ENCODE measurements at places on chromosomes 2 and 18. TPM values are rescaled to one million over a fixed set of nuclear protein-coding genes. Genes with fewer than 3 reads are reported as not detected.

The ATG9A gene
- 34.6 TPM for total RNA-seq

The CYRIA gene
- 12.2 TPM for total RNA-seq

The CPS1 gene
- 3.0 TPM for total RNA-seq

The ALK gene
- total RNA-seq, result 2.2 TPM

The NYAP2 gene
- not detected for total RNA-seq

The MAB21L4 gene
- total RNA-seq, result not detected

The FEV gene
- not detected for total RNA-seq

The FHOD3 gene
- 2.8 TPM for total RNA-seq

The DUSP28 gene
- 5.5 TPM for total RNA-seq

The HMSD gene
- total RNA-seq, result not detected

The BUB1 gene
- 0.37 TPM for total RNA-seq

The PID1 gene
- 75.5 TPM for total RNA-seq

The FBLN7 gene
- 6.6 TPM for total RNA-seq

The G6PC2 gene
- total RNA-seq, result not detected

The DES gene
- total RNA-seq, result 39.4 TPM

The B3GNT7 gene
- 7.2 TPM for total RNA-seq

The CKAP2L gene
- total RNA-seq, result 0.16 TPM

The TMEFF2 gene
- not detected for total RNA-seq

The C2orf66 gene
- total RNA-seq, result not detected

The SLC19A3 gene
- total RNA-seq, result 188 TPM

The CD207 gene
- total RNA-seq, result 0.47 TPM

The PPP1R7 gene
- 34.8 TPM for total RNA-seq

Measured in omental fat pad (tissue), 4 donors.